Activated CD4-positive, alpha-beta T cell treated with anti-CD3 and anti-CD28 coated beads for 1 hour (primary cell): ENCODE measurements at places on chromosomes 4 and X.

DNA sequence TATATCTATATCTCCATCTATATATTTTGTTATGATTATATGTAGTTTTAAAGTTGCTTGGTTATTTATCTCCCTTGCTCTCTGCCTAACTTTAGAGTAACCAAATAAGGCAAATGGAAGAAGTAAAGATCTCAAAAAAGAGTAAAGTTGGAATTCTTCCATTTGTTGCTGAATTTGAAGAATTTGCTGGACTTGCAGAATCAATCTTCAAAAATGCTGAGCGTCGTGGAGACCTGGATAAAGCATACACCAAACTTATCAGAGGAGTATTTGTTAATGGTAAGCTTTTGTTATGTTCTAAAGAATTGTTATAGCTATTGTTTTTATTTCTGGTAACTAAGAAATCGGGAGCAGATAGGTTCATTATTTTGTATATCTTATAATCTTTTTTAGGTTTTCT, 43.2 kb downstream of the EXOC1 start:
- no peak for DNase-seq

GRCh38 chr4:105630670-105631655, 77.5 kb downstream of the INTS12 start:
- no peak for DNase-seq

- DNase-seq = no peak
Measured at GRCh38 chr4:166078383-166078782, 205.3 kb downstream of the TLL1 start.

GRCh38 chrX:93673869-93674271, at the start of gene FAM133A:
FAM133A (plus strand) TSS chrX:93674206; CDS start chrX:93709420, 35,214 bp downstream.
- no peak for DNase-seq

DNA sequence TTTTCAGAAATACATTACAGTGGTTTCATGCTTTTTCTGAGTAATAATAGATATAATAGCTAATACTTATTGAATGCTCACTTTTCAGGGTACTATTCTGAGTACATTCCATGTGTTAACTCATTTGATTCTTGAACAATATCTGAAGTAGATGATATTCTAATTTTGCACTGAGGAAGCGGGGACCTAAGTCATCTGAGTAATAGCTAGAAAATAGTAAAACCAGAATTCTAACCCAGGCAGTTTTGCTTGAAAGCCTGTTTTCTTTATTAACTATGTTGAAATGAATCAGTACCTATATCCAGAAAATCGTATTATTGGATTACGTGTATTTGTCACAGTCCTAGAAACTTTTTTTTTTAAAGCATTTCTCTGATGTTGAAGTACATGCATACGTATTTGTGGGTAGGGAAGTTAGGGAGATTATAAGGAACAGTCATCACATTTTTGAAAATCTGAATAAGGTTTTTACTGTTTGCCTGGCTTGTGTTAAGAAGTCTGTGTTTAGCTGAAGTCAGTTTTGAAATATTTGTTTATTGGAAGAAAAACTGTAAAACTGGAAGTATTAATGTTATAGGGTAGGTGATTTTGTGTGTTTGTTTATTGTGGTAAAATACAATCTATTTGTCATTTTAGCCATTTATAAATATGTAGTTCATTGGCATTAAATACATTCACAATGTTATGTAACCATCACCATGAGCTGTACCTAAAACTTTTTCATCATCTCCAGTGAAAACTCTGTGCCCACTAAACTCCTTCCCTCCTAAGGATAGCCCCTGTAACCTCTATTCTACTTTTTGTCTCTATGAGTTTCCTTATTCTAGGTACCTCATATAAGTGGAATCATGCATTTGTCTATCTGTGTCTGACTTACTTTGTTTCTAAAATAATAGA, 55.3 kb downstream of the FIP1L1 start:
- DNase-seq = no peak

- DNase-seq = no peak
Measured at GRCh38 chr4:185304541-185304940, 91.2 kb downstream of the LRP2BP start.

GRCh38 chrX:72495046-72495445, 77.6 kb downstream of the HDAC8 start:
- DNase-seq = no peak

- DNase-seq = no peak
Measured at GRCh38 chr4:34676400-34676799, 1567.9 kb downstream of the ARAP2 start.

DNA sequence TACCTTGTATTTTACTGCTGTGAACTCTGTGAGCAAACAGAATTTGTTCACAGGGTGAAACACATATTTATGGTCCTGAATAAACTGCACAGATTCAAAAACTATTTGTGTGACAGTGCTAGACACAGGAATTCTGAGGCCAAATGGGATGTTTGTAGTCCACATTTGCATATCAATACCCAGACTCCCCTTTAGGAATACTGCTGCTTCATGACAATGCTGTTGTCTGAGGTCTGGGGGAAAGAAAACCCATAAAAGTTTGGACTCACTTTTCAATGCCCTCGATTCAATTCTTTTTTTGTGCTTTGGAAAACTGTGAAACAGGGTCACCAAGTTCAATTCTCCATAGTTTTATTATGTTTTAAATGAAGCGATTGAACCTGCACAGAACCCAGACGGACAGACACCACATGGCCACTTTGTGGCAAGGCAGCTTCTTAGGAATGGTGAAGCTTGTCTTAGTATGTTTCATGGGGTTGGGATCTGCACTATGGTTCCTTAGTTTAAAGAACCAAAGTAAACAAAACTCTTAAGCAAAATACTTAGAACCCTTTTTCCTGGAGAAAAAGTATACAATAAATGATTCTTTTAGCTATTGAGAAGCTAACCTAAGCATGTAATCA, 92.3 kb upstream of the MAD2L1 start:
- DNase-seq = no peak

DNA sequence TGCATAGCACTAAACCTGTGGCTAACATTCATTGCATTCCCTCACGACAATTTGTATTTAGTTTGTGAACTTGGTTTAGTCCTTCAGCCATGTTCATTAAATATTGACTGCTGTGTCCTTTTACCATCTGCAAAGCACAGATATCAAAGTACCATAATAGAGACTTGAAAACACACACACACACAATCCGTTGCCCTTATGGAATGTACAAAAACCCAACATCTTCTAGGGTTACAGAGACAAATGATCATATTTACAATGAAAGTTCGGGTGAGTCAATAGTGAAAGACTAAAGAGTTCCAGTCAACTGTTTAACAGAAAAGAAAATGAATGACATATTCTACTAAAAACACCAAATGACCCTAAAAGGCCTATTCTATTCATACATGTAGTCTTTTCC, 50.8 kb upstream of the TXK start:
- no peak for DNase-seq
